ENCODE measurements at places on chromosomes 11 and 22.

DNA sequence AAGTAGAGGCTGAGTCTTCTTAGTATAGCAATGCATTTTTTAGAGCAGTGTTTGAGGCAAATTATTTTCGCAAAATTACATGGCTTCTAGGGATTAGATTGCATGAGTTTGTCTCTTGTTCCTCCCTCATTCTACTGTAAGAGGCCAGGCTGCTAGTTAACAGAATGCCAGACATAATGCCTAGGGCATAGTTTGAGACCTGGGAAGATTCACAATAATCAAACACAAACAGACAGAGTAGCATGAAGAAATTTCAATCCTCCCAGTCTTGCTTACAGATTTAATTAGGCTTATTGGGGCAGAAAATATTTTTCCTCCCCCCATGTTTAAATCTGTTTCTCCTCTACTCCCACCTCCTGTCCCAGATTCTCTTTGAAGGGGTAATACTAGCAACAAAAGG lies 48.3 kb downstream of the ARHGEF12 start:
- no peak for DNase-seq

DNA sequence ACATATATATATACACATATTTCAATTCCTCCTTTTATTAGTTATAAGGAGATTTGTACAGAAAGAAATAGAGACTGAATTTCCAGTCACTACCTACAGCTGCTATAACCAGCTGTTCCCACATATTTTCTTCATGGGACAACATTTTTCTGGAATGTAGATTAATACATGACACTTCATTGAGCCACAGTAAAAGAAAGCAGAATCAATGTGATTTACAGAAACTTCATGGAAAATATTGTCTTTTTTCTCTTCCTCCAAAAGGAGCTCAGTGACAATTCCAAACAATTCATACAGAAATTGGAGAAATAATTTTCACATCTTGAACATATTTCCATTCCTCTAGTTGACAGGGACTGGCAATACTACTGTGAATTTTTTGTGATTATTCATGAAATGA lies 249.2 kb downstream of the DLG2 start:
- no peak for DNase-seq

- no peak for DNase-seq
Measured at GRCh38 chr22:26471522-26471921, 12.1 kb downstream of the HPS4 start.

- no peak for DNase-seq
Measured at GRCh38 chr11:61594907-61595257, 14.0 kb upstream of the SYT7 start.

DNA sequence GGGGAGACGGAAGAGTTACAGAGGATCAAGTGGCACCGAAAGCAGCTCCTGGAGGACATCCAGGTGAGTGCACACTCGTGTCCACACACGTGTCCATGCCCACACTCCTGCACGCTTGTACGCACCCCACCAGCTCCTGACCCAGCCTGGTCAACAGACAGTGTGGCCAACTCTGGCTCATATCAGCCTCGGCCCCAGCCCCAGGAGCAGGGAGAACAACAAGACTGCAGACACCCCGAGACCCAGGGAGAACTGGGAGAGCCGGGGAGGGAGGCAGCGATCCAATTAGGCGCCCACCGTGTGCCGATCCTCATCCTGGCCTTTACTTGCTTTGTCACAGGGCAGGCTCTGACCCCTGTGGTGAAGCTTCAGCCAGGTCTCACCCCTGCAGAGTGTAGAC lies 10.3 kb downstream of the CYTH4 start:
- no peak for DNase-seq

DNA sequence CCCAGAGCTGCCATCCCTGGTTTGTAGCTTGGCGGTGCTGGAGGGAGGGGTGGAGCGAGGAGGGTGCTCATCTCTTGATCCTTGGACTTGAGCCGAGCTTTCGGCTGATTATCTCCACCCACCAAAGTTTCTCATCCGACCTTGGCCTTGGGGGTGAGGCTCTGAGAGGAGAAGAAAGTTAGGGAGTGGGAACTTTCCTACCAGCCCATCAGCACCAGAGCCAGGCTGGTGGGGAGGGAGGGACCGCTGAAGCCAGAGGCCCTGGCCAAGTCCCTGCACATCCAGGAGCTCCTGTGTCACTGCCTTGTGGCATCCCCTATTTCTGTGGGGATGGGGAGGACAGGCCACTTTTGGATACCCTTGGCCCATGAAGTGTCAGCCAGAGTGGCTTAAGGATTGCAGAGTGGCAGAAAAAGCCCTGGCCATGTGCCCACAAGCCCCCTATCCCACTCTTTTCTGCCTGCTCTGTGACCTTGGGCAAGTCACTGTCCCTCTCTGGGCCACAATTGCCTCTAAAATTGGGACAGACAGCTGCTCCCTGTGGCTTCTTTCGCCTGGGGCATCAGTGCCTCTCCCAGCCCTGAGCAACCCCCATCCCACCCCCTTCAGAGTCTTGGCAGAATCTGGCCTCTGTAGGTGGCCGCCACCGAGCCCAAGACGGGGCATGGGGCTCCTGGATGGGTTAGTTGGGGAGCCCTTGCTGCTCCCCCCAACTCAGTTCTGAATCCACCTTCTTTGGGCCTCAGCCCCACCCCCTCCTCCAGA lies 10.3 kb downstream of the KCTD17 start:
- DNase-seq = no peak

DNA sequence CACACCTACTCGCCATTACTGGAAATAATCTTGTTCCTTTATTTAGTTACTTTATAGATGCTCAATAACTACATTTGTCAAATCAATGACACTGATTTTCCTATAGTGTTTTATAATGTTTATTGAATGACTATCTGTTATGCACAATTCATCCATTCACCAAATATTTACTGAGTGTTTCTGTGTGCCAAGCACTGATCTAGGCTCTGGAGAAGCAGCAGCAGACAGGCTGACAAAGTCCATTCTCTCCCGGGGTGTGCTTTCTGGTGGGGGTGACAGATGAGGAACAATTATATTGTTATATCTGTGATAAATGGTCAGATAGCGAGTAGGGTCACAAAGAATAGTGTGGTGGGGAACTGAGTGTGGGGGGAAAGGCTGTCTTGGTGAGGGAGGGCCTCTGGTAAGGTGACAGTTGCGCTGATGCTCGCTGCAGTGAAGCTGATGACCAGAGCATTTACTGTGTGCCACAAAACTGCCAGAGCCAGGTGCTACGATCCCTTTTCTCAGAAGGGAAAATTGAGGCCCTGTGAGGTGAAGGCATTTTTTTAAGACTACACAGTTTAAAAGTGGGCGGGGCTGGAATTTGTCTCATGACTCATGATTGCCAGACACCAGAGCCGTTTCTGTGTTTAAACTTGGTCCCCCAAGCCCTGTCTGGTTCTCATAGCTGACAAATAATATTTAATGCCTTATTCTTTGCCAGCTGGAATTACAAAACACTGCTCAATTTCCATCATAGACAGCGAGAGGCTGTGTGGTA lies 10.2 kb downstream of the PACS1 start:
- DNase-seq = no peak

- DNase-seq = no peak
Measured at GRCh38 chr11:13861411-13861810, 101.1 kb upstream of the SPON1 start.

DNA sequence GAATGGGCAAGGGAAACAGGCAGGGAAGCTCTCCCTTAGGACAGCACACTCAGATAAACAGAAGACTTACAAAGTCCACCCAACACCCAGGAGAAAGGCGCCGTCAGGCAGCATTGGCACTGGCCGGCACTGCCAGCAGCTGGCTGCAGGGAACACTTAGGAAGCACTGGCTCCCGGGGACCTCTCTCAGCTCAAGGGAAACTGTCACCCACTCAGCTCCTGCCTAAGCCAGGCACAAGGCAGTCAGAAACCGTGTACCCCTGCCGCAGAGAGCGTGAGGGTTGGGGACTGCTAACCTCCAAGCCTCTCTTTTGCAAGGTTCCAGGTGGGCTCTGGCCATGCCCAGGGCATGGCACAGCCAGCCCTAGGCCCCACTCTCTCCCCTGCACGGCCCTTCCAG lies 64.7 kb downstream of the DGCR2 start:
- no peak for DNase-seq

- DNase-seq = no peak
Measured at GRCh38 chr22:46619240-46619829, 851 bp upstream of the GRAMD4 start.

DNA sequence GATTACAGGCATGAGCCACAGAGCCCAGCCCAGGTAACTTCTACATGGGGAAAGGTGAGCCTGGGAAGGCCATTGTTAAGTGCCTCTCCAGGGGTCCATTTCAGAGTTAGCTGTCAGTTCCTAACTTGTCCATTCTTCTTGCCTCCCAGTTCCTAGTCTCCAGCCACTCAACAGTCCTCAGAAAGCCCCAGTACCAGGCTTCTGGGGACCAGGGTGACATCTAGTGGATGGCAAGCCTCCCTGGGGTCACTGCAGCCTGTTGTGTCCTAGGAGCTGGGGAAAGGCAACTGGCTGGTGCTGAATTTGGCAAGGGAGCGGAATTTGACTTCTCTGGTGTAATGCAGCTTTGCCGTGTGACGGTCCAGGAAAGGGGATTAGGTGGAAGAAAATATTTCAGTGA lies 2.1 kb downstream of the LGALS12 start:
- no peak for DNase-seq

All from GM19239 (cell line).